CD4-positive, alpha-beta T cell (primary cell): ENCODE measurements at places on chromosomes 7 and 10.
A peak's percentile ranks its signal among the peaks of the same experiment; 100 is the strongest.

DNA sequence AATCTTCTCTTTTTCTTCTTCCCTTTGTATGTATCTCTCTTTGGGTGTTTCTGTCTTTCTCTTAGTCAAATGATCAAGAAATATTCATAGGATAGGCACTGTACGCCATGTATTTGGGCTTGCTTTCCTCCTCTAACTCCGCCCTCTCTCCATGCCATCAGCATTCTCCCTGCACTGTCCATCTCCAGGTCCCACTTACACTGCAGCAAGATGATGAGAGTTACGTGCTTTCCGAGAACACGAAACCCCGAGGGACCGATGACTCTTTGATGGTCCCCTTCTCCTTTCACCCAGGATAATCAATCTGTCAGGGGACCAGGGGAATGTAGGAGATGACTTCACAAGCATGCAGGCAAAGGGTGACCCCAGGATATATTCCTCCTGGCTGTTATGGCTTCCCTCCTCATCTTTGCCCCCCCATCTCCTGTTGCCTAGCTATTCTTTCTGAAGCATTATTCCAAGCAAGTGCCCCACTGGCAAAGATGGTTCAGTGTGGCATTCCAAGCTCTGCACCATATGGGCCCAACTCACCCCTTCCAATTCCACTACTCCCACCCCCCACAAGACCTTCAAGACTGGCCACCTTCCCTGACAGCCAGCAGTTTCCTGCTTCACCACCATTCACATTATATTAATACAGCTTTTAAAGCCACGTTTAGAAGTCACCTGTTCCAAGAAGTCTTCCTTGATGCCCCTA is 40.0 kb downstream of the HIF1AN start:
- DNase-seq = no peak

- DNase-seq = no peak
These were observed 1047.8 kb downstream of the NRG3 start for GRCh38 chr10:82922755-82923154.

GRCh38 chr10:32979041-32979440 is 21.0 kb upstream of the ITGB1 start:
- no peak for DNase-seq

GRCh38 chr7:51123322-51124019 is 193.1 kb downstream of the COBL start:
- DNase-seq = peak; percentile 30

DNA sequence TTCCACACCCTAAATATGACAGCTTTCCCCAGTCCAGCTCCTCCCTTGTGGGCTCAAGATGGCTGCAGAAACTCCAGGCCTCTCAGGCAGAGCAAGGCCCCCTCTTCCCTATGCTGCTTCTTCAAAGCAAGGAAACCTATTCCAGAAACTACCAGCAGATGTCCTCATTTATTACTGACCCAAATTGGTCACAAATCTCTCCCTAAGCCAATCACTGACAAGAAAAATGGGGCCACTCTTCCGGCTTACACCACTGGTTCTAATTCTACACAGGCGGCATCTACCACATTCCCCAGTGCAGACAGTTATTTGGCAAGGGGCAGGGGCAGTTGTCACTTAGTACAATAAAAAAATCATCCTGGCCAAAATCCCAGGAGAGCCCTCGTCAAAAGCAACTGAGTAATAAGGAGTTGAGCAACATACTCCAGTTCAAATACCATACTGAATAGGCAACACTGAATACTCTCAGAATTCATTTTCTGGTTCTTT is 150.4 kb downstream of the SFMBT2 start:
- DNase-seq = no peak

DNA sequence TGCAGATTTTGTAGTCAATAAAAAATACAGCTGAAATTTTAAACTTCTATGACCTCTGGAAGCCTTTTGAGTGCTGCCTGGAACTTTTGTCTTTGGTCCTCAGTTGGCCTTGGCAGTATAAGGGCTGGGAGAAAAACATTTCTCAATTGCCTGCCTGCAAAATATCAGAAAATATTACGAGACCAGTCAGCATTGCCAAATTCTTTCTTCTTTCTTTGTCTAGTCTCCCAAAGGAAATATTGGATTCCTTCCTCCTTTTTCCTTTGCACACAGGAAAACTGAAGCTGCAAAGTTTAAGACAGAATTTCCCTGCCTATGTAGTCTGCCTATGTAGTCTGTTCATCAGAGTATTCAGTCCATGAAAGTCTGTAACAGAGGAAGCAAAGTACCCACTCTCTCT is 95.9 kb downstream of the CHRM2 start:
- no peak for DNase-seq

DNA sequence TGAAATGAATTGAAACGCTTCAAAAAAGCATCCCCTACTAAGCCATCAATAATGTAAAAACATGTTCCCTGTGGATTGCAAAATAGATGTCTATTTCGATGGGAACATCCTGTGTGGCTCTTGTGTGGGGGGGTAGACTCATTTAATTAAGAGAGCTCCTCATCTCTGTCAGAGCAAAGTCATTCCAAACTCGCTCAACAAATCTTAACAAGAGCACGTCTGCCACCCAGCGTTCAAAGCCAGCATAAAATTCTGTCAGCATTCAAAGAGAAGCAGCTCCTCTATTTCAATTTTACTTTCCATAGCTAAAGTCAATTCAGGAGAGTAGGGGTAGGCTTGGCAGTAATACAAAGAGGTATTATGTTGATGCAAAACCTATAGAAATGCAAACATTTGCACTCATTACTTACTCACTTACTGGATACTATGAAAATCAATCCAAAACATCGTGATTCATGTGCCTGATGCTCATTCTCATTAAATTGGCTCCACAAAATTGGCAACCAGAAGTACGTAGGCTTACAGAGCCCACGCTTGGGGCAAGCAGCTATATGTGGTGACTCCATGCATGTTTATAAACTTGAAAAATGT is 114.9 kb downstream of the IPMK start:
- DNase-seq = peak; percentile 4

- DNase-seq = no peak
These were observed 13.1 kb upstream of the HABP2 start for GRCh38 chr10:113539789-113540188.

GRCh38 chr10:83533290-83533689 is 606.0 kb upstream of the GHITM start:
- DNase-seq = no peak
